ENCODE measurements at places on chromosomes 5 and 9.

DNA sequence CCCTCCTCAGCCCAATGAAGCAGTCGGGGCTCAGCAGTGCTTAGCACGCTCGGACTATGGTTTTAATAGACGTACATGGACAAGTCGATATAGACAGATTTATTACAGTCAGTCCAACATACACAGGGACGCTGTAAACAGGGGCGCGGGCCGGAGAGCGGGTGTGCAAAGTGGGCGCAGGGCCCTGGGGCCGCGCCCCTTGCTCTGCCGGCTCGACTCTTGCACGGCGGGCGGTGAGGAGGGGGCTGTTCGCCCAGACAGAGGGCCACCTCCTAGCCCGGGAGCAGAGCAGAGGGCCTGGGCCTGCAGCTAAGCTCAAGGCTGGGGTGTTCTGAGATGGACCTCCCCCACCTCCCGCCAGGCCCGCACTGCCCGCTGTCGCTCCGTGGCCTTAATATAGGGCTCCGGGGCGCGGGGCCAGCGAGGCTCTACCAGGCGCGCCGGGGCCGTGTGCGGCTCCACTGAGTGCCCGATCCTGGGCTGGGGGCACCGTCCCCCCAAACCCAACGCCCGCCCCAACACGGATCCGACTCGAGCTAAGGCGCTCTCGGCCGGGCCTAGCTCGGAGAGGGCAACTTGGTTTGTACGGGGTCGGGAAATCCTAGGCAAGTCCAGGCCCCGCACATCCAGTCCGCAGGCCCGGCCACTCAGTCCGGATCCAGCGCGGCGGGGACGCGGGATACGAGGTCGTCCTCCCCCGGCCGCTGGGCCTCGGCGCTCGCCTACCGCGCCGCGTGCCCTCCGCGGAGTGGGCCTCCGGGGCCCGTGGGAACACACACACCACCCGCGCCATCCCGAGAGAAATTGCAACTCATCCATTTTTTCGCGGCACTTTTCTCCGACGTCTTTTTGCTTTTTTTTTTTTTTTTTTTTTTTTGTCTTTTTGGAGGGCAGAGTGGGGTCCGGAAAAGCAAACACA, 6.1 kb downstream of the PITX1 start:
- H3K4me3 ChIP-seq, result no peak overlapping the region
- H3K27ac ChIP-seq, result no peak overlapping the region
- peaks cover 5% of the 10 kb centered on the region for H3K36me3 ChIP-seq
- H3K27me3 ChIP-seq, result peaks cover 64% of the 10 kb centered on the region
- peaks cover 22% of the 10 kb centered on the region for H3K4me1 ChIP-seq

DNA sequence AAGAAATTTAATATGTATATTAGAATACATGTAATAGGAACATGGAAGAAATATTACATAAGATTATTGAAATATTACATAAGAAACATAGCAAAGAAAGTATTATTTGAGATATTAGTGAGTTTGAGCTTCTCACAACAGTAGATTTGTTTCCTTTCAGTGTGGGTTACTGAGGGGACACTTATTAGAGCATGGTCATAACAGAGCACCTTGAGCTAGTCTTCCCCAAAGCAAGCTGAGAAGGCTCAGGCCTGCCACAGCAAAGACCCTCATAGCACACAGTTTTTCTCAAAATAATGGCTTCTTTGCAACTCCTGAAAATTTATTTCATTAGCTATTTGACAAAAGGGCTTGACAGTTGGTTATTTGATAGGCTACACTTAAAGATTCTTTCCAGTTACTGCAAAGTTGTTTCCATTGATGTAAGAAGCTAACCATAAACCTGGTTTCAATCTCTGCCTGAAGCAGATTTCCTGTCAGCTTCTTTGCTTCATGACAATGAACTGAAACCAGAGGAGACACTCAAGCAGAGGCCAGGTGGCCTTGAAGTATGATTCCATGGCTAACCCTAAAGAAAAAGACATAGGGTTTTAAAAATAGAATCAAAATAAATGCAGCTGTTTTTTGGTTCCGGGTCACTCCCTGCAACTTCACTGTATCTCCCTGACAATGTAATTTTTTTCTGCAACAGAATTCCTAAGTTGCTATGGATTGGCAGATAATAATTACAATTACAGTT, 68.6 kb downstream of the ERMP1 start:
- H3K27ac ChIP-seq, result no peak overlapping the region
- peaks cover 18% of the 10 kb centered on the region for H3K4me1 ChIP-seq
- peaks cover 24% of the 10 kb centered on the region for H3K36me3 ChIP-seq
- H3K27me3 ChIP-seq, result no peaks in the 10 kb centered on the region

DNA sequence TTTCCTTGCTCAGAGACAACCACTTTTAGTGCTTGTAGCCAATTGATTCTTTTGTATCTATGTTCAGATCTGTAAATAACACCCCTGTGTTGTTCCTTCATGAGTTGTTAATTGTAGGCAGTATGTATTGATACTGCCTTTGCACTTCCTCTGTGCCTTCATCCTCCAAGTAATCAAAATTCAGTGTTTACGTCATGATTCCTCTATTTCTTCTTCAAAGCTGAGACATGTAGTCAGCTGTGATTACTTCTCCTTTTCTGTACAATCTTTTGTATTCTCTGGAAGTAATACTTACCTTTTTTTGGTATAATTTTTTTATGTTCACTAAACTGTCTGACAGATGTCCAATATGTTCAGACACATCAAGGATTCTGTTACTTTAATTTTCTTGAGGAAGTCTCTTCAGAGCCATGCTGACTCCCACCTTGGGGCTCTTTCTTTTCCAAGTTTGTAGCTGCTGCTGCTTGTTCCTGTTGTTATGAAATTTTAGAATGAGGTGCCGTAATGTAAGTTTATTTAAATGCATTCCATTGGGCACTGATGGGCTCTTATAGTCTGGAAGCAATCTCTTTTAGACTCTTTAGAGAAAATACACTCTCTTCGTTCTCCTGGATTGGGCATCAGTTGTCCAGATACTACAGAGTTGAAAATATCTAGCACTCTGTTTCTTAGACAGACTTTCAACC, 30.5 kb upstream of the LRRC70 start:
- peaks cover 5% of the 10 kb centered on the region for H3K36me3 ChIP-seq
- H3K27ac ChIP-seq, result peak overlapping the region; percentile 75
- H3K4me3 ChIP-seq, result no peak overlapping the region

DNA sequence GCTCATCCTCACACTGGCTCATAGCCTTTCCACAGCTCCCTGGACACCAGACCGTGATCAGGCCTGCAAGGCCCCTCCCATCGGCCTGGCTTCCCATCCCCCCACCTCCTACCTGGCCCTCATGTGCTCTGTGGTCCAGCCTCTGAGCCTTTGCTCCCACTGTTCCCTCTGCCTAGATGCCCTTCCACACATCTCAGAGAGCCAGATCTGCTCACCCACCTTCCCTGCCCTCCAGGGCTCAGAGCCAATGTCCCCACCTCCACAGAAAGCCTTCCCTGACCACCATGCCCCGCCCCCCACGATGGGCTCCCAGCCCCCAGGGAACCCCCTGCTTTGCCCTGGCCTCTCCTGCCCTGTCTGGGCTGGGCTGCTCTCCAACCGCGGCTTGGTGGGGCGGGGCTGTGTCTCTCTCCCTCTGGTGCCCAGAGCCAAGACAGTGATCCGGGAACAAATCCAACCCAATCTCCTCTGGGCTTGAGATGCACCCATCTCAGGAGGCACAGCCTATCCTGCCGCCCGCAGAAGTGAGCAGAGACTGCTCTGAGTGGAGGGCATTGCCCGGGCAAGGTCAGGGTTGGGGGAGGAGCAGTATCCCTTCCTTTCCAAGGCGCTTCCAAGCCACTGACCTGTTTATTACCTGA, 1.6 kb downstream of the NINJ1 start:
- peak overlapping the region; percentile 98 for H3K27ac ChIP-seq
- no peaks in the 10 kb centered on the region for H3K36me3 ChIP-seq
- peak overlapping the region; percentile 91 for H3K4me3 ChIP-seq
- H3K4me1 ChIP-seq, result peaks cover 56% of the 10 kb centered on the region

DNA sequence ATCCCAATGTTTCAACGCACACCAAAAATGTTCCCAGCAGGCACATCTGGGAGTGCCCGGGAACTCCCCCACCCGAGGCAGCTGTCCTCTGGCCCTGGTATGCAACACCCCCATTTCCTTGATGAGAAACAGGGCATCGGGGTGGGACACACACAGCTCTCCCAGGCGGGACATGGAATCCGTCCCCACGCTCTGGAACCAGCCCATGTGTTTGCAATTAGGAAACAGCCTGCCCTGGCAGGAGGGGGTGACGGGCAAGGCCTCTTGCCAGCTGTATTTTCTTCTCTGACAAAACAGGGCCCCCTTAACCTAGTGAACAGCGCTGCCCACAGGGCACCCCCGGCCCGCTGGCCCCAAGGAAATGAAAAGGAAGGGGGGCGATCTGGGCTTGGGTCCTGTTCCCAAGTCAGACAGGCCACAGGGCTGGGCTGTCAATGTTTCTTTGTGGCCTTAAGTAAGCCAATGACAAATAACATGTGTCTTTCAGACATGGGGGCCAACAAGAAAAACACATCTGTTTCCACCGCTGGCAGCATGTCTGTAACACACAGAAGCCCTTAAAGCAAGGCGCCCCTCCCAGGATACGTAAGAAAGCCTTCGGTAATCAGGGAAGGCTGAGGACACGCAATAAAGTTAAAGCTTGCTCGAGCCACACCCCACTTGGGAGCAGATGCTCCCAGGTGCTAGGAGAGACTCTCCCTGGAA, 125.3 kb downstream of the ROR2 start:
- H3K4me3 ChIP-seq, result no peak overlapping the region
- DNase-seq, result no peak
- H3K27me3 ChIP-seq, result peaks cover 61% of the 10 kb centered on the region
- no peaks in the 10 kb centered on the region for H3K36me3 ChIP-seq
- no peak overlapping the region for H3K27ac ChIP-seq
- no peaks in the 10 kb centered on the region for H3K4me1 ChIP-seq

DNA sequence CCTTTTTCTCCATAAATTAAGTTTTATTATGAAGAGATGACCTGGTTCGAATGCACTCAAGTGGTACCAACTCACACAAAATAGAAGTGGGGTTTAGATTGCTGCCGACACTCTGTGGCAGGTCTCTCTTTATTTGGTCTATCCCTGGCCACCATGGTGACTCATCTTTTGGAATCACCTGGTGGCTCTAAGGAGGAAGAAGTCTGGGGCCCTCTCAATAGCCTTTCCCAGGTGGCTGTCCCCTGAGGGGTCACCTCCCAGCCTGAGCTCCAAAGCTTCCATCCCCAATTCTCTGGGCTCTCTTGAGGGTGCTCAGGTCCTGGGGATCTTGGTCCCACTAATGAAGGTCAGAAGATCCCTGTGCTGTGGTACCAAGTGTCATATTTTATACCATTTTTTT, 136.8 kb downstream of the MVB12B start:
- H3K4me1 ChIP-seq, result peaks cover 19% of the 10 kb centered on the region
- no peak for DNase-seq
- H3K27ac ChIP-seq, result peak overlapping the region; percentile 32
- H3K4me3 ChIP-seq, result no peak overlapping the region
- H3K36me3 ChIP-seq, result peaks cover 2% of the 10 kb centered on the region

- DNase-seq, result no peak
- no peak overlapping the region for H3K4me3 ChIP-seq
- no peak overlapping the region for H3K27ac ChIP-seq
- no peaks in the 10 kb centered on the region for H3K36me3 ChIP-seq
These were observed 97.1 kb upstream of the CDH6 start for GRCh38 chr5:31096238-31096865.

Data from T-helper 17 cell (primary cell).